Bone marrow (tissue), 2 donors: ENCODE measurements at places on chromosomes 1 and 21.

- no peak for DNase-seq
Observed at GRCh38 chr1:15489052-15489736, 13.3 kb downstream of the CELA2B start.

- DNase-seq = peak; percentile 2
Observed at GRCh38 chr1:24111996-24112779, at the start of gene MYOM3. Gene MYOM3, minus strand, starts transcription at chr1:24112135. Its CDS starts 3,499 bp downstream, at chr1:24108636.

DNA sequence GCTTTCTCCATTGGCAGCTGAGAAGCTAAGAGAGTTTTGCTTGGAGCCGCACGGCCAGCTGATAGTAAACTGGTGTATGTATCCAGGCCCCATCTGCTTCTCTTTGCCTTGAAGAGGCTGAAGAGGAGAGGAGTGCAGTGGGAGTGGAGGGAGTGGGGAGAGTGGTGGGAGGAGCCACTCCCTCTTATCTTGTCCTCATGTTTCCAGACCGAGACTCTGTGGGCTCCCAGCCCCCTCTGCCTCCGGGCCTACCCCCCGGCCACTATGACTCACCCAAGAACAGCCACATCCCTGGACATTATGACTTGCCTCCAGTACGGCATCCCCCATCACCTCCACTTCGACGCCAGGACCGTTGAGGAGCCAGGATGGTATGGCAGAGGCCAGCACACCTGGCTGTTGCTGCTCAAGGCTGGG, 6.0 kb upstream of the LRRC71 start:
- no peak for DNase-seq

GRCh38 chr1:4924356-4924755, 269.9 kb downstream of the AJAP1 start:
- DNase-seq = no peak

GRCh38 chr1:165137551-165138316, 218.8 kb downstream of the LMX1A start:
- no peak for DNase-seq

- no peak for DNase-seq
Observed at GRCh38 chr21:27725916-27726315, 759.0 kb upstream of the ADAMTS5 start.

GRCh38 chr1:10980841-10981727, 31.4 kb upstream of the TARDBP start:
- no peak for DNase-seq

DNA sequence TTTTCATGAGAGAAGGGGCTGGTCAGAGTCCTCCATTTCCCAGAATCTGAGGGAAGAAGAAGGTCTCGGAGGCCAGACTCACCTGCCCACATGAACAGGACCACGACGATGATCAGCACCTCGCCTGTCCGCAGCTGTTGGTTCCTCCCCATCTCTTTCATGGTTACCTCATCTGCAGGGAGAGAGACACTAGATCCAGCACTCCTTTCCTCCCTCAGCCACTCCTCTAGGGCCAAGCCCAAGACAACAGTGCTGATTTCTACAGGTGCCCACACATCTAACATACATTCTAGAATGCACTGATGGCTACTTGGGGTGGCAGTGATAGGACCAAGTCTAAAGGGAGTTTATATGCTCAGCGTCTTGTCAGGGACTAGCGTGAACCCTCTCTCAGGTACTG, 3.0 kb downstream of the FNDC5 start:
- DNase-seq = no peak

- DNase-seq = no peak
Observed at GRCh38 chr1:24294716-24295371, 24.3 kb upstream of the GRHL3 start.

DNA sequence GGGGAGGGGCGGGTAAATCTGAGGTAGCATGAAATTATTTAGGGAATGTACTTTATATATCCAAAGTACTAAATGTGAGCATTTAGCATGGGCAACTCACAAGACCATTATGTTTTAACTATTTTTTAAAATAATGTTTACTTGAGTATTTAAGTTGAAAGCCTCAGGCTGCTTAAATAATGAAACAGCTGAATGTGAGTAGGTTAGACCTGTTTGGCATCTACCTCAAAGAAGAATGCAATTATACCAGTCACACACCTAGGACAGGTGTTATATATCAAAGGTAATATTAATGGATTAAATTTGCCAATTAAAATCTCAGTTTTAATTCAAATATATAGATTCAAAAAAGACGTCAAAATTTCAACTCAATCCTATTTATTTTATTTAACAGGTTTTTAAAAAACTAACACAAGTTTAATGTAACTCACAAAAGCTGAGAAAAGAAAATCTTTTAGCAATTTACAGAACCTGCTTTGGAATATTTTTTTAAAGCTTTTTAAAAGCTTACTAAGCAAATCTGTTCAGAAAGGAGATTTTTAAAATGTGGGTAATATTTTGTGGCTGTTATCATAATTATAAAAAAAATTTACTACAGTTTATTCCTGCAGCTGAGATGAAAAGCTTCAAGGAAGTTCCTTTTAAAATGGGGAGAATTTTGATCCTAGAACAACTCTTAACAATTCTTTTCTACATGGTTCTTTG, 104.6 kb upstream of the LBR start:
- DNase-seq = no peak

DNA sequence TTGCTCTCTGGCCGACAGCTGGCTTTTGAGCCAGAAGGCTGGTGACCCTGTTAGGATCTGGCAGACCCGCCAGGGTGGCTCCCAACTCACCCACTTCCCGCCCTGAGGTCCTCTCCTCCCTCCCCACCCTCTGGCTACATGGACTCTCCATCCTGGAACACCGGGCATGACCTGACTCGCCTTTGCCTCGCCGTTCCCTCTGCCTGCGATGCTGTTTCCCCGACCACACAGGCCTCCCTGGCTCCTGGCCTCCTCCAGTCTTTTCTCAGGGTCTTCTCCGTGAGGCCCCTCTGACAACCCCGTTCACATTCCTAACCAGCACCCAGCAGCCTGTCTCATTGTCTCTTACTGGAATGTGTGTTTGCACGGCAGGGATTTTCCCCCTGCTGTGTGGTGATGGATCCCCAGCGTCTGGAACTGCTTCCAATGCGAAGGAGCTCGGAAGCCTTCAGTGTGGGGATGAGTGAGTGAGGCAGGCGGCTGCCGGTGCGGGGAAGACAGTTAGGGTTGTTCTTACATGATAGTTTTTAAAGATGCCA, 46.0 kb upstream of the POFUT2 start:
- no peak for DNase-seq

- DNase-seq = no peak
Observed at GRCh38 chr1:41754540-41754939, 164.2 kb downstream of the HIVEP3 start.

DNA sequence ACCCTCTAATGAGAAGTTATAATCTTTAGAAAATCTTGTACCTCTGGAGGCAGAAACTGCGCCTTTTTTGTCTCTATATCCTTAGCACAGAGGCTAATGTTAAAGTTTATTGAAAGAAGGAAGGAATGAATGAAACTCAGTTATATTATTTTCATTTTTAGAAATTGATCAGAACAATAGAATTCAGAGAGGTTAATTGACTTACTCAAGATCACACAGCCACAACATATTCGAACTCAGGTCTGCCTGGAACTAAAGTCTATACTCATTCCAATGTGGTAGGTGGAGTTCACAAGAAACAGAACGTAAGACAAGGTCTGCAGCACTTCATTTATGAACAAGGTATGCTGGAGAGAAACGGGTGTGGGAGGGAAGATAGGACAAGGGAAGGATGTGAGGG, 23.0 kb upstream of the ITPKB start:
- no peak for DNase-seq

- DNase-seq = no peak
Observed at GRCh38 chr1:79587229-79587628, 580.7 kb upstream of the ADGRL4 start.

GRCh38 chr1:87155648-87156047, 173.0 kb upstream of the LMO4 start:
- DNase-seq = no peak

DNA sequence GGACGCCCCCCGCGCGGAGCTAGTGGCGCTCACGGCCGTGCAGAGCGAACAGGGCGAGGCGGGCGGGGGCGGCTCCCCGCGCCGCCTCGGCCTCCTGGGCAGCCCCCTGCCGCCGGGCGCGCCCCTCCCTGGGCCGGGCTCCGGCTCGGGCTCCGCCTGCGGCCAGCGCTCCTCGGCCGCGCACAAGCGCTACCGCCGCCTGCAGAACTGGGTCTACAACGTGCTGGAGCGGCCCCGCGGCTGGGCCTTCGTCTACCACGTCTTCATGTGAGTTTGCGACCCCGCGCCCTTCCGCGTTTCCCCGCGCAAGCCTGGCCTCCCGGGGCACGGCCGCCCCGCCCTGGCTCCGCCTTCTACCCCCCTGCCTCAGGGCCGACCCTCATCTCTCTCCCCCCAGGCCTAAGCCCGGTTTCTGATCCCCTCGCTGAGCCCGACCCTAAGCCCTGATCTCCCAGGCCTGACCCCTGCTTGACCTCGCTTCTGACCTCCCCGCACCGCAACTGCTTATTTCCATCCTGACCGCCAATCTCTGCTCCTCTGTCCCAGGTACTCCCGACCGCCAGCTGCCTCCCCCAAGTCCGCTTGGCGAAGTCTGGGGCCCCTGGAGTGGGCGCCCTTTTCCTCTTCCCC, 669 bp downstream of the KCNQ4 start:
- no peak for DNase-seq

DNA sequence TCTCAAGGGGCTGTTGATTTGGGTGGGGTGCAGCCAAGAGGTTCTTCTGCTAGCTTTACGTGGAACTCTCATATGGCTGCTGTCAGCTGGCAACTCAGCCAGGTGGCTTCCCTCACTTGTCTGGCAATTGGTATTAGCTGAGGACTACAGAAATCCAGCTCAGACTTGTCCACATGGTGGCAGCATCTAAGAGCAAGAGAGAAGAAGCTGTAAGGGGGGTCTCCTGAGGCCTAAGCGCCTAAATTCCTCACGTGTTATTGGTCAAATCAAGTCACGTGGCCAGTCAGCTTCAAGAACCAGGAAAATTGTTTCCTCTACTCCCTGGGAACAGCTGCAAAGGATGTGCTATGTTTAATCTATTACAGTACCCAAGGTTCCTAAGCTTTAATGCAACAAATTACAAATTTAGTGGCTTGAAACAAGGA, 4.2 kb upstream of the DYRK3 start:
- DNase-seq = peak; percentile 78

- no peak for DNase-seq
Observed at GRCh38 chr1:215043401-215043800, 39.1 kb upstream of the KCNK2 start.

DNA sequence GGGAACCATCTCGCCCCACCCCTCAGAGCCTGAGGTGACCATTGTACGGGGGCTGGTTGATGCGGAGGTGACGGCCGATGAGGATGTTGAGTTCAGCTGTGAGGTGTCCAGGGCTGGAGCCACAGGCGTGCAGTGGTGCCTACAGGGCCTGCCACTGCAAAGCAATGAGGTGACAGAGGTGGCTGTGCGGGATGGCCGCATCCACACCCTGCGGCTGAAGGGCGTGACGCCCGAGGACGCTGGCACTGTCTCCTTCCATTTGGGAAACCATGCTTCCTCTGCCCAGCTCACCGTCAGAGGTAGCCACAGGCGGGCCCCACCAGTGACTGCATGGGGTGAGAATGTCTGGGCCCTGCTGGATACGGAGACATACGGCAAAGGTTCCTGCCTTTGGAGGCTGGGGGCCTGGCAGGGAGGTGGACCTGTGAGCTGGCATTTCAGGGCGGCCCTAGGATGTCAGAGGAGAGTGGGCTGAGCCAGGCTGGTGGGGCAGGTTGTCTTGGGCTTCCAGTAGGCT, 98.5 kb downstream of the TRIM11 start:
- DNase-seq = no peak

DNA sequence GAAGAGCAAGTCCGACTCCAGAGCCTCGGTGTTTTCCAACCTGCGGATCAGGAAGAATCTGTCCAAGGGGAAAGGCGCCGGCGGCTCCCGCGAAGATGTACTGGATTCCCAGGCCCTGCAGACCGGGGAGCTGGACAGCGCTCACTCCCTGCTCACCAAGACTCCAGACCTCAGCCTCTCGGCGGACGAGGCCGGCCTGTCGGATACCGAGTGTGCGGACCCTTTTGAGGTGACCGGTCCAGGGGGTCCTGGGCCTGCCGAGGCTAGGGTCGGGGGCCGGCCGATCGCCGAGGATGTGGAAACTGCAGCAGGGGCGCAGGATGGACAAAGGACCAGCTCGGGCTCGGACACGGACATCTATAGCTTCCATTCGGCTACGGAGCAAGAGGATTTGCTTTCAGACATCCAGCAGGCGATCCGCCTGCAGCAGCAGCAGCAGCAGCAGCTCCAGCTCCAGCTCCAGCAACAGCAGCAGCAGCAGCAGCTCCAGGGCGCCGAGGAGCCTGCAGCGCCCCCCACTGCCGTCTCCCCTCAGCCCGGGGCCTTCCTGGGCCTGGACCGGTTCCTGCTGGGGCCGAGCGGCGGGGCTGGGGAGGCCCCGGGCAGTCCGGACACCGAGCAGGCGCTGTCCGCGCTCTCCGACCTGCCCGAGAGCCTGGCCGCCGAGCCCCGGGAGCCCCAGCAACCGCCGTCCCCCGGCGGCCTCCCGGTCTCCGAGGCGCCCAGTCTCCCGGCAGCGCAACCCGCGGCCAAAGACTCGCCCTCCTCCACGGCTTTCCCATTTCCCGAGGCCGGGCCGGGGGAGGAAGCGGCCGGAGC, 827 bp downstream of the FMN2 start:
- no peak for DNase-seq

DNA sequence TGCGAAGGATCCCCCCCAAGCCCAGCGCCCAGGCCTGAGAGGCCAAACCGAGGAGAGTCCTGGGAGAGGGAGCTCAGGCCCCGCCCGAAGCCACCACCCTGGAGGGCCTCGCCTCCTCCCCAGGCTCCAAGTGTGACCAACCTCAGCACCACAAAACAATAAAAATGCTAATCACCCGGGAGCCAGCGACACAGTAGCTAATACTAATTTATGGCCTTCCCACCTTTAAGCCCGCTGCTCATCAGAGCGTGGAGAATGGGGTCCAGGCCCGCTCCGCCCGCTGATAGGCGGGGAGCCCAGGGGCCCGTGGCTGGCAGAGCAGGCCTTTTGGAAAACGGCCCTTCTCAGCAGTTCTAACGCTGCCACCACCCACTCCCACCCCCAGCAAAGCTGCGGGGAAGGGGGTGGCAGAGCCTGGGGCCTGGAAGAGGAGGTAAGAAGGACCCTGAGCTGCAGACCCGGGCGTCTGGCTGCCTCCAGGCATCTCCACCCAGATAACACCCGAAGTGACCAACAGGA, 20.4 kb upstream of the TAS1R2 start:
- no peak for DNase-seq

DNA sequence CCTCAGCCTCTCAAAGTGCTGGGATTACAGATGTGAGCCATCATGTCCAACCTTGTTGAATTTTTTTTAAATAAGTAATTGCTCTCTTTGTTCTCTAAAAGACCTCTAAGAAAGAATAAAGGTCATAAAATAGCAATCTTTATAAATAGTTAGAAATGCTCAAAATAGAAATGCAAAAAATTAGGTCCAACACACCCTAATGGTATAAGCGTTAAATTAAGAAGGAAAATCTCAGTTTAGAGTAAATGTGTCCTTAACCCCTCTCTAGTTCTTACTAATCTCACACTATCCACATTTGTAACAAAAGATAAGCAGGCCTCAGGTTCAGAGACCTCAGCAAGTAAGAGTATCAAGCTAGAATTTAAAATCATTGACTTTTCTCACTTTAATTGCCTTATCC, 38.3 kb upstream of the GLIS1 start:
- DNase-seq = no peak
